Activated CD4-positive, alpha-beta T cell treated with anti-CD3 and anti-CD28 coated beads for 36 hours (primary cell): ENCODE measurements at places on chromosomes 13 and 19.

DNA sequence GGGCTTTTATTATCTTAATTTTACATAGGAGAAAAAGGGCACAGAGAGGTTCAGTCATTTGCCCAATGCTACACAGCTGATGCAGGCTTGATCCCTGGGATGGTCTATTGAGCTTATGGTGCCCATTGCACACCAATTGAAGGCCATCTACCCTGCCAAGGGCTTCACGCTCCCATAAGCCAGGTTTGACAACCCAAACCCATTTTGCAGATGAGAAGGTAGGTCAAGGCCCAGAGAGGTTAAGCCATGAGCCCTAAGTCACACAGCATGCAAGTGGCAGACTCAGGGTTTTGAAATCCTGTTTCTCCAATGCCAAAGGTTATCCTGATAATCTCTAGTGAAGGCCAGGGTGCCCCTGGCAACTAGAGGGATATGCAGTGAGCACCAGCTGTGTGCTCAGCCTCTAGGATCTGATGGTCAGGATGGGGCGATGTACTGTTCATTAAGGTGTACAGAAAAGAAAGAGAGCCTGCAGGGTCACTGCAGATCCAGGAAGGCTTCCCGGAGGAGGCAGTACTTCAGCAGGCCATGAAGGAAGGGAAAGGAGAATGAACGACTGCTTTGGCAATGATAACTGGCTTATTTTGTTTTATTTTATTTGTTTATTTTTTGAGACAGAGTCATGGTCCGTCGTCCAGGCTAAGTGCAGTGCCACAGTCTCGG is 8.1 kb downstream of the CREB3L3 start:
- DNase-seq = no peak

DNA sequence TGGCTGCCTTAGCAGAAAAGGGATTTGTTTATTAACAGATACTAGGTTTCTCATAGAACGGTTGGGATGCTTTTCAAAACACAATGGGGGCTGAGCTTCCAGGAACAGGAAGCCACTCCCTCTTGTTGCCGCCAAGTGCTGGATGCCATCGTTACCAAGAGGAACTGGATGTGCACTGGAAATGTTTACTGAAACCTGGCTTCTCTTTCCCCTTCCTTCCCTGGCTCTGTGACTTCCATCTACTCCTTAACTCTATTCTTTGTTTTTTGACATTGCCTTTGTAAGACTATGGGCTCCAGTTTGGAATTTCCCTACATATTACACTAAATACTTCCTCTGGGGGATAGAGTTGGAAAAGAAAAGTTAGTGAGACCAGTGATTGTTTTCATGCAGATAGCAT is 11.7 kb upstream of the KL start:
- no peak for DNase-seq

GRCh38 chr13:85661675-85662074 is 137.5 kb downstream of the SLITRK6 start:
- no peak for DNase-seq

- no peak for DNase-seq
Measured at GRCh38 chr19:8451885-8452284, 7.1 kb downstream of the HNRNPM start.

DNA sequence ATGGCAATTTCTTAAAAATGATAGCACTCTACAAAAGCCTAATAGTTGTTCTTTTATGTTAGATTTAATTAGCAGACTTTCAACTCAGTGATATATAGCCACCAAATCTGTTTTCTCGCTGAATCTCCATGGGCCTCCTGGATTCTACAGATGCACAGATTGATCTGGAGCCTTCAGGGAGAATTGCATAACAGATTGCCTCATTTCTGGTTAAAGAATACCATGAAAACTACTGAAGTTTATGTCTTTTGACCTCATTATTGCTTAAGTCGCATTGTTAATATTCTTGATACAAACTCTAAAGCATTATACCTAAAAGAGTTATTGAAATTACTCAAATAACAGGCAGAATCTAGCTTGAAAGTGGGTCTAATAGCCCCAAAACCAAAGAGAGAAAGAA is 53.7 kb upstream of the PRR20A start:
- no peak for DNase-seq

GRCh38 chr19:13190781-13191540 is 40.8 kb downstream of the IER2 start:
- peak; percentile 70 for DNase-seq

DNA sequence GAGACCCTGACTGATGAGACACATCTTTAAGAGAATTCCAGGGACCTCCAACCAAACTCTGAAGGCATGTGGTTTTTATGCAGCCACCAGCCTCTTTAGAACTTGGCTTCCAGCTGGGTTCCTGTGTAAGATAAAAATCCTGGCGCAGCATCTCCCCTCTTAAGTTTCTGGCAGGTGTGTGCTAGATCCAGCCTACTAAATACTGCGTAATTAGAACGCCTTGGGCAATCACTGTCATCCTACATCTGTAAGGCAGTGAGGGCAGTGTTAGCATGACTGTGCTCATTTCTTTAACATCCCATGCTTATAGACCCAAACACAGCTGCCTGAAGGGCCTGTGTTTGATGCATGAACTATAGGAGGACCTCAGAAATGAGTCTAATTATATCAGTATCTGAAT is 173.5 kb upstream of the OBI1 start:
- no peak for DNase-seq

DNA sequence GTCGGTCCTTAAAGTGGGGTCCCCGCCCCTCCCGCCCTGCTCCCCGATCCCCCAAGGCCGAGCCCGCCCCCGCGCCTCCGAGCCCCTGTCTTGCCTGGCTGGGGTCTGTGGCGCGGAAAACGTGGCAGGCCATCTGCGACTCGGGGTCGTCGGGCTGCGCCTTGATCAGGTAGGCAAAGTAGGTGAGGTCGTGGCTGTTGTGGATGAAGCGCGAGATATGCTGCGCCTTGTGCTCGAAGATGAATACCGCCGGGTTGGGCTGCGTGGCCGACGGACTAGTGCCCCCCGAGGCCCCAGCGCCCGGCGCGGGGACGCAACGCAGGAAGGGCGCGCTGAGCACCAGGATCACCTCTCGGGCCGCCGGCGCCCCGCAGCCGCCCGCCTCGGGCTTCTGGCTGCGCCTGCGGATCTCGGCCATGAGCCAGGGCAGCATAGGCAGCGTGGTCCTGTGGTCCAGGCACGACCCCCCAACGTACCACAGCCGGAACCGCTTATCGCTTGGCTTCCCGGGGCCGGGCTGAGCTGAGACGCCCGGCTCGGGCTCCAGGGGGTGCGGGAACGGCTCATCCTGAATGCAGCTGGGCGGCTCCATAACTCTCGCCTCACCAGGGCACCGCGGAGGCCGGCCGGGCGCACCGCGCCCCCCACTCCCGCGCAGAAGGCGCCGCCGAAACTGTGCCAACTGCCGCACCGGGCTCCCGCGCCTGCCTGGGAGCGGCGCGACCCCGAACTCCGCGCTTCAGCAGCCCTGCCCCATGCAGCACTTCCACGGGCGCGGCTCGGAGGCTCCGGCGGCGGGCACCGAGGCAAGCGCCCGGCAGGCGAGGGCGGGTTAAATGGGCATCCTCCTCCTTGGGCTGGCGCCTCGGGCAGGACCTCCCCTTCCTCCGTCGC is 546 bp downstream of the TBC1D4 start:
- DNase-seq = peak; percentile 40

GRCh38 chr19:46620267-46620666 is 4.6 kb downstream of the PTGIR start:
- no peak for DNase-seq

DNA sequence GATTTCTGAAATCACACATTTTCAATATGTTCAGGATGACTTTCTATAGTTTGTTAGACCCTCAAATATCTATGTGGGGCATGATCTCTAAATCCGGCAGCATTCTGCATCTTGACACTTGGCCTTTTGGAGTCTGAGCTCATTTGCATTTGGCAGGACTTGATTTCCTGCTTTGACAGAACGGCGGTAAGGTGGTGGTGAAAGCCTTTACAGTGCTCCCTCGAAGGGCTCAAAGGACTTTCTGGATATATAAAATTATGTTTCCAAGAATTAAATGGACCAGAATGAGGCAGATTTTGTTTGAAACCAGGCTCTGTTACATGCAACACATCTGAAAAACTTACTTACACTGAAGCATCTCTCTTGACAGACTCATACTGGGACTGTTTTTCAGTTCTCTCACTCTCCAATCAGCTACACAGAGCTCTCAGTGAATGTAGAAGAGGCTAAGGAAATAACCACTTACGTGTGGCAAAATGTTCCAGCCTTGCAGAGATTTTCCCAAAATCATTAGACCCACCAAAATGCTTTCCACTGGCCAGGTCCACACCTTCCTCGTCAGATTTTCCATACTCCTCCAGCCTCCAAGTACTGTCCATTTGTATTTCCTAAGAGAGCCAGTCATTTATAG is 207.2 kb downstream of the SPRY2 start:
- DNase-seq = no peak

GRCh38 chr13:100508996-100509395 is 79.6 kb downstream of the GGACT start:
- no peak for DNase-seq

DNA sequence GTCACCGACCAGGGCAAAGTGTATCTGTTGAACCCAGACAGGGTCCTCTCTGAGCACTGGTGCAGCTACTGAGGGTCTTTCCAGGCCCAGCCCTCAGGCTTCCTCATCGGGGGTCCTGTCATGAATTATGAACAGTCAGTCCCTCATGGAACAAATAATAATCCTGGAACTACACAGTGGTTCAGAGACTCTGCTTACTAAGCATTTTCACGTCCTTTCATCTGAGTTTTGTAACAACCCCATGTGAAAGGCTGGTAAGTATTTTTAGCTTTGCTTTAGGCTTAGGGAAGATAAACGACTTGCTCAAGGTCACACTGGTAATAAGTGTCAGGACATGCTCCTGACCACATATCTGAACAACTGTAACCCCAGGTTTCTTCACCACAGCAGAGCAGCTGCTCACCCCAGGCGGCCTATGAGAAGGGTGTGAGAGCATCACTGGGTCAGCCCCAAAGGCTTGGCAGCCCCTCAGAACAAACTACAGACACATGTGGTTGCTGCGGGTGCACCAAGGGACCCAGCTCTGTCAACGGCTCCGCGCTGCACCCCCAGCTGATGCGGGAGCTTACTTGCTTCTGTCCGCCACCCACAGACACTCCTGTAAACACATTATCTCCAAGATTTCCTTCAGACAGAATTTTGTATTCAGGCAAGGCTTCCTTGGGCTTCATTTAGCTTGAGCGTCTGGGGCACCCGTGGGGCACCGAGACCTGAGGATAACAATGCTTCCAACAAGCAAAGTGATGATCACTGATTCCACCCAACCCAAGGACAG is 19.4 kb upstream of the GSX1 start:
- no peak for DNase-seq

GRCh38 chr19:38891771-38892170 is 7.6 kb downstream of the SIRT2 start:
- DNase-seq = no peak

- DNase-seq = no peak
Measured at GRCh38 chr19:47303966-47304365, 5.7 kb upstream of the C5AR1 start.
